Amniotic stem cell (primary cell): ENCODE measurements at places on chromosomes 4 and X.

DNA sequence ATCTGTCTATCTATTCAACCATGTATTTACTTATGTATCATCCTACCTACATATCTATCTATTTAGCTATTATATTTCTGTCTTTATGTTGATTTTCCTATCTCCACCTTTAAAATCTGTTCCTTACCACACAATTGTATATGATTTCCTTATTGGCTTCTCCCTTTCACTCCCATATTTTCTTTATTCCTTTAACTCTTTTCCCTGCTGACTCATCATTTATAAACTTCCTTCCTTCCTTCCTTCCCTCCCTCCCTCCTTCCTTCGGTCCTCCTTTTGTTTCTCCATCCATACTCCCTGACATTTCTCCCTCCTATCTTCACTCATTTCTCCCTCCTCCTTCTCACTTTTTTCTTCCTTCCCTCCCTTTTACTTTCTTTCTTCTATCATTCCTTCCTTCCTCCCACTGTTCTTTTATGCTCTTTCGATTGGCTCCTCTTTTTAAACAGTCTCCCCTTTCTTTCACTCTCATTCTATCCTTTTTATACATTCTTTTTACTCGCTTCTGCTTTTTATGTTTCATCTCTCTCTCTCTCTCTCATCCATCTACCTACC, 100.3 kb downstream of the RBMX2 start:
- no peak for DNase-seq

DNA sequence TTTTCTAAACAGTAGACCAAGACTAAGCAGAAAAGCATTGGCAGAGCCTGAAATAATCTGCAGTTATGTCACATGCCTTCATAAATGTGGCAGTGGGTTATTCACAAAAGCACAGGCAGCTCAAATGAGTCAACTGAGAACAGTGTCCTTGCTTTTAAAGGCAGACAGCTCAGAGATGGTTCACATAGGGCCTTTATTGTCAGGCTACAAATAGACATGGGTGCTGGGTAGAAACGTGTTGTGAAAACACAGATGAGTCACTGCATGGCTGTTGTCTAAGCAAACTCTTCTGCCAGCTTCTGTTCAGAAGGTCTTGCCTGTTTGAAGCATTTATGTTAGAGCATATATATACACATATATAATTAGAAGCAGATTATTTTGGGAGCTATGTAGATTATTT, 118.0 kb downstream of the SLC4A4 start:
- peak; percentile 26 for DNase-seq

- no peak for DNase-seq
These were observed 23.5 kb downstream of the RAP1GDS1 start for GRCh38 chr4:98284640-98285046.

DNA sequence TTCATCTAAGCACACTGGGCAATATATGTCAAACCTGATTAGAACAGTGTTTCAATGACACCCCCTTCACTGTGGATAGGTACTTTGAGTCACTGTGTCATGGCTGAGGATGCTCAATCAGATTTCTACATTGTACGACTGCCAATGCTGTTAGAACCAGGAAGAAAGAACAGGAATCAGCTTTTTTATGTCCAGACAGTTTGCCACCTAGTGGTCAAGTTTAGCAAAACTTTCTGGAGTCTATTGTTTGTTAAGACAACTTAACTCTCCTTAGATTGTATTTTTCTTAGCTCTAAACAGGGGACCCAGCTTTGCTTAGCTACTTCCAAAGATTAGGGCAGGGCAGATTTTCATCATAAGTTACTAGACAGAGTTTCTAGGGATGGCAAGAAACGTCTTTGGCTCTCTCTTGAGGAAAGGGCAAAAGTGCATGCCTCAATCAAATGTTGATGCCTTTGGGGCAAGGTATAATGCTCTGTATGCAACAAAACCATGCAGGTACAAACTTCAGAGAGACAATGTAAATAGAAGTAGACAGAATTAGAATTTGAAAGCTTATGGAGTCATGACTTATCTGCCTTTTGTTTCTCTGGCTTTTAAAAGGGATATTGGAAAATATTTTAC, 40.5 kb upstream of the BMP3 start:
- peak; percentile 29 for DNase-seq

DNA sequence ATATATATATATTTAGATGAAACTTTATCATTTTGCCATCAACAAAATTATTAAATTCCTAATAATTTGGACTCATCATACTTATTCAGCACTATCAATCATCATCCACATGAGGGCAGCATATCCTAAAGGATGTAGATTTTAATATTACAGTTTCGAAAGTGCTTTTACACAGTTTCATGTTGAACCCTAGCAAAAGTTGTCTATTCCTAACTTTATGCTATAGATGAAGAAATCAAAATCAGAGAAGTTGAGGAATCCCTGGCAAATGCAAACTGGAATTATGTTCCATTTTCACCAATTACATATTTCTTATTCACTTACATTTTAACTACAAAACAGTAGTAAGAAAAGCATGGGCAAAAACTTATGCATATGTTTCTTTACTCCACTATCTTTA, 36.6 kb upstream of the UGT2A1 start:
- DNase-seq = no peak

DNA sequence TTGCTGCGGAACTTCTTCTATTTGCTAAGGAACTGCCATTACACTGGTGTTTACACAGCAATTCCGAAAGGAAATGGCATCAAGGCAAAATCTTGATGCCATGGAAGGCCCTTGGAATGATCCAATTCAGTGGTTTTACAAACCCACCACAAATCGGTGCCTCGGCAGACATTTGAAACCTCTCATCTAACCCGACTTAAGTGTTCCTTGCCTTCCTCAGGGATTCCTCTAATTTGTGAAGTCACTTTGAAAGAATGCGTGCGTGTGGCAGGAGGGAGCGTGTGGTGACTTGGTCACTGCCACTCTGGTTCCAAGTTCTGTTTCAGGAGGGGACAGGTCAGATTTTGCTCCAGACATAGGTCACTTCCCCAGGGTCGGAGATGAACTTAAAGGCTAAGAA, 4.8 kb downstream of the NOP14 start:
- DNase-seq = no peak

- DNase-seq = no peak
These were observed 786.2 kb downstream of the RAB28 start for GRCh38 chr4:12697970-12698369.

DNA sequence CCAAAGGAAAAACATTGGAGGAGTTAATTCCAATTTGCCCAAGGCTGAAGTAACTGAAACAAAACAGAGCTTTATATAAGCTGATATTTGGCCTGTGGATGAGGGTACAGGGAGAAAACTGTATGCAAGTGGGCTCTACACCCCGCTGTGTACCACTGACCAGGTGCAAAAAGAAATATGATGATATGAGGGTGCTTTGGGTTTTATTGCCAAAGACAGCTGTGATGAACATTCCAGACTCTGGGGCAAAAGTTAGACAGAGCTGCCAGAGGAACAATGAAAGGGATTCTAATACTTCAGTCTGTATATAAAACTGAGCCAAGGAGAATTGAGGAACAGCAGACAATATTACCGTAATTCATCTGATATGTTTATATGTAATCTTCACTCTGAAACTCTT, 117.4 kb downstream of the MID1 start:
- DNase-seq = no peak

GRCh38 chr4:128715616-128716015, 93.9 kb upstream of the JADE1 start:
- DNase-seq = no peak

DNA sequence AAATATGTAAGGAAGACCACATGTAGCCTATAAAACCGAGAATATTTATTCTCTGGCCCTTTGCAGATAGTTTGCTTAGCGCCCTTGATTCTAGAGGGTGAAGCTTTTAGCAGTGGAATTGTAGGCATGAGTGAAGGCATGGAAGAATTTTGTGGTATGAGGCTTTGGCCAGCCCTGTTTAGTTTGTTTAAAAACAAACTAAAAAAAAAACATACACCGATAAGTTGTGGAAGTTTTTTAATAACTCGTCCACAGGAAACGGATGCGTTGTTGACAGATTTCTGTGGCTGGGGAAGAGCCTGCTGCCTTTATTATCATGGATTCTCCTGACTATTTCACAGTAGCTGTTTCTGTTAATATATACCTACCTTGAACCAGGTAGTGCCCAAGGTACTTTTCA, 194.7 kb upstream of the LNX1 start:
- no peak for DNase-seq

DNA sequence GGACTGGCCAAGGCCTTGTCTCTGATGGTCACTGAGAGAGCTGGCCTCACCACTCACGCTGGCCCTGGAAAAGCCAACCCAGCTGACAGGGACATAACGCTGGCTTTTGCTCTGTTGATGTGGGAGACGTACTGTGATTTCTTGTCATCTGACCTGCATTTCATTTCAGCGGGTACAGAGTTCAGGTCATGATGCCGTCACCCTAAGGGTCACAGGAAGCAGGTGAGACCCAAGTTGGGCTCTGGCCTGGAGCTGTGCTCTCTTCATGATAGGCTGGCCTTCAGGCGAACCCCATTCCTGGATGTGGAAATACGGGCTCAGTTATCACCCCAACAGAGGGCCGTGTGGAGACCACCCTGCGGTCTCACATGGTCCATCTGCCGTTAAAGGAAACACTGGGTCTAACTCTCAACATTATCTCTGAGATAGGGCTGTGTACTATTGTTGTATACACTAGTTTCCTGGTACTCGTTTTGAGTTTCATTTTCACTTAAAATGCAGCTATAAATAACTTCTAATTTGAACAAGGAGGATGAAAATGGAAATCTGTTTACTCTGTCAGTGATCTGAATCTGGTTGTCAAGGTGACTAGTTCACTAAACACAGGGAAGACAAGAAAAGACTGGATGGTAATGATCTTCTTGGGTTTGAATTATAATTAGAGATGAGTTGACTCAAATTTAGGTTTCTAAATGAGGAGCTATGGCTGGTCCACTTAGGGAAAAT, 89.1 kb downstream of the TBC1D9 start:
- no peak for DNase-seq

DNA sequence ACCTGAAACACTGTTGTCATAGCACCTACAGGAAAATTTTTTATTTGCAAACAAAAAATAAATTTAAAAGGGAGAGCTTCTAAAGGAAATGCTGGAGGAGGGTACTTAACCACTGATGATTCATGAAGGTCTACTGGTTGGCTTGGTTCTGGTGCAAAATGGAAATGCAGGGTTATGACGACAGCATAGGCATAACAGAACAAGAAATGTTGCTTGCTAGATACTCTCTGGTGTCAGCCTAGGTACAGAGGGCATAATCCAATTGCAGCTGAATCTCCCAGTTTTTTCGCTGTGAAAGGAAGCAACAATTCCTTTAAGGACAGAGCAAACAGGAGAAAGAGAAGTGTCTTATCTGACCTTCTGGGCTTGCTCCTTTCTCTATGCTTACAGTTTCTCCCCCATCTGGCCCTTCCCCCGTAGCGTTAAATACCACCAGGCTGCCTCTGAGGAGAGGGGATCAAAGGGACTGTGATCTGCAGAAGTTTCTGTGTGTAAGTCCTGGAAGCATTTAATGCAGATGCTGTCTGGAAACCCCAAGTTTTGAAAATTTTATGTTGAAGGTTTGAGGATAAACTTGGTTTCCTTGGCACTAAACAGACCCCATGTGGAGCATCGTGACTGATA, 23.7 kb upstream of the CASK start:
- DNase-seq = no peak

GRCh38 chr4:81326581-81326980, 111.6 kb upstream of the PRKG2 start:
- no peak for DNase-seq

- DNase-seq = no peak
These were observed 195.9 kb downstream of the GC start for GRCh38 chr4:71587995-71588394.

GRCh38 chr4:30912098-30912714, 192.0 kb downstream of the PCDH7 start:
- no peak for DNase-seq

- no peak for DNase-seq
These were observed 2.7 kb upstream of the UGT2B15 start for GRCh38 chr4:68673143-68673542.

- no peak for DNase-seq
These were observed 251.1 kb downstream of the USP46 start for GRCh38 chr4:52408032-52408431.

GRCh38 chr4:53886090-53886489, 178.3 kb downstream of the CHIC2 start:
- no peak for DNase-seq

GRCh38 chrX:137387646-137388045, 178.3 kb upstream of the ZIC3 start:
- DNase-seq = no peak

- DNase-seq = no peak
These were observed 32.0 kb downstream of the EVC start for GRCh38 chr4:5742968-5743367.

DNA sequence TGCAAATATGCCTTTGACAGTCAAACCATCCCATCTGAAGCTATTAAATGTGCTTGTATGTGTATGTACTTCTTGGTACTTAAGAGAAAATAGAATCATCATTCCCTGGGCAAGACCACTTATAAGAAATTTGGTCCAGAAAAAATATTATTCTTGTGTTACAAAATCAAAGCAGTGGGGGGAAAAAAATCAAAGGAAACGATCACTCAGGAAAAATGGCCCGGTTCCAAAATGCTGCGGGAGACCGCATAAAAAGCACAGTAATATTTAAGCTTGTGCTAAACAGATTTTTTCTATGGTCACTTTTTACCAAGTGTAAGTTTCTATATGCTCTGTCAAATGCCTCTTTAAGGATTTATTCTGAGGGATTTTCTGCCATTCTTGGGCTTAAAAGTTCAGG, 36.1 kb downstream of the RAI2 start:
- no peak for DNase-seq

DNA sequence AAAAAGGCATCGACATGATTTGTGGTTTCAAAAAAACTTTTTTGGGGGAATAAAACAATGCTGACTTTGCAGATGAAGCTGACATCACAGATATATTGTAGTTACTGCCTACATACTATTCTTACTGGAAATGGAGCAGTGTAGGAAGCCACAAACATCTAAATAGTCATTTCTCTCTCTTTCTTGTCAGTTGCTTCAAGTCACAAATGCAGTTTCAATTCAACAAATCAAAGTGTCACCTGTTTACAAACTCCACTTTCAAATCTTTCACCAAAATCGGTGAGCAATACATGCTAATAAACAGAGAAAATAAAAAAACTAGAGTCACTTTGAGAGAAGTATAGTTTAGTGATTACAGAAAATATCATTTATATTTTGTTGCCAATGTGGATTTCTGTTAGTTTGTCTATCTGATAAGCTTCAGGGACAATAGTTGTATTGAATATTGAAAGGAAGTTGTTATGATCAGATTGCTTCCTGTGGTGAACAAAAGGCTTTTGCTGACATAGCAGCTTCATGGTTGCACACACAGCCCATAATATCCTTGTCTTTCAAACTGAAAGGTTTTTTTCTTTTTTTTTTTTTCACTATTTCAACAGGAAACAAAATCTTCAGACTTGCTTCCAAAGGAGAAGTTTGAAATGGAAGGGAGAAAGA, 49.7 kb upstream of the PTPN13 start:
- DNase-seq = no peak

GRCh38 chr4:17964576-17964975, 57.0 kb downstream of the LCORL start:
- no peak for DNase-seq
